Activated CD4-positive, alpha-beta T cell treated with anti-CD3 and anti-CD28 coated beads, Interleukin-2, Interleukin-6, amounts not matched to agents 100 ng/mL and 50 ng/mL, durations not matched to agents 16 hours and 8 hours (primary cell): ENCODE measurements at places on chromosomes 3 and 15.

- no peak for DNase-seq
Measured at GRCh38 chr15:65541231-65541820, 11.1 kb downstream of the HACD3 start.

DNA sequence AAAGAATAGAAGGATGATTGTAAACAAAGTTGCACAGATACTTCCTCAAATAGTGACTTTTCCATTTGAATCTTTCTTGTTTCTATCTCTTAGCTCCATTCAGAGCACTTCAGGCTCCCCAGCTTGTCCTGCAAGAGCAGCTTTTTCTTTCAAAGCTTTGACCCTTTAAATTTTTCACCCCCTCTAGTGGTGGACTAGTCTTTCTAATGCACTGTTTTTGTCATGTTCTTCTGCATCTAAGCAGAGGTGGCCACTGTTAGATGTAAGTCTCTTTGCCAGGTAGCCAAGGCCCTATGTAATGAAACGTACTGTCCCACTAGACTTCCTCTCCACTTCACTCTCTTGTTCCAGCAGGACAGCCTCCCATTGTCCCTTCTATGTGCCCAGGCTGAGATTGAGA is 74.0 kb upstream of the MANF start:
- peak; percentile 13 for DNase-seq

- DNase-seq = no peak
Measured at GRCh38 chr3:116084999-116085791, 360.1 kb downstream of the LSAMP start.

DNA sequence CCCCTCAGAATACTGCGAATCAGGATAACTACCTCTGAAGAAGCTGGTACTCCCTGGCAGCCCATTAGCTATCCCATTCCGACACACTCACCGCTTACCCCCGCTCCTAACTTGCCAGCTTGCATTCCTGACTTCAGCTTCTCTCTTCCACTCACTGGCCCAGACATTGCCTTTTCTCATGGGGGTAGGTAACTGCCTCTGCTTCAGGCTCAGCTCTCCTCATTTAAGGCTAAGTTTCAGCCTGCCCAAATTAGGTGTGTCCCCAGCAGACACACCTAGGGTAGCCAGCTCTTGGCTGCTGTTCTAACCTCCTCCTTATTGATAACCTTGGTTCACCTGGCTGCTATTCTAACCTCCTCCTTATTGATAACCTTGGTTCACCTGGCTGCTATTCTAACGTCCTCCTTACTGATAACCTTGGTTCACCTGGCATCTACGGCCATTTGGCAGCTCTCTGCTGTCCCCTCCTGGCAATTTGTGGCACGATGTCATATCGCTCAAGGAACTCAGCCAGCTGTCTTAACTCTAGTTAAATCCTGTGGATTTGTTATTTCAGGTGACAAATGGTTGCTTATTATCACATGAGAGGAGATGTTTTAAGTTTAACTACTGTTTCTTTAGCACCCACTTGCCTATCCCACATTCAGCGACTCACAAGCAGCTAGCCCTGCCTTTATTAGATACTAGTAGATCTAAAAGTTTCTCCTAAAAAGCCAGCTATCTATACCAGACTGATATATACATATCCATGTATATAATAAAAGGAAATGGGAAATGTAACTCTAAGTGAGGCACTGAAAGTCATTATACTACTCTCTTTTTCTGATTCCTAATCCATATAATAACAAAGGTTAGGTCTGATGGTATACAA is 106.5 kb upstream of the ACP3 start:
- peak; percentile 23 for DNase-seq

DNA sequence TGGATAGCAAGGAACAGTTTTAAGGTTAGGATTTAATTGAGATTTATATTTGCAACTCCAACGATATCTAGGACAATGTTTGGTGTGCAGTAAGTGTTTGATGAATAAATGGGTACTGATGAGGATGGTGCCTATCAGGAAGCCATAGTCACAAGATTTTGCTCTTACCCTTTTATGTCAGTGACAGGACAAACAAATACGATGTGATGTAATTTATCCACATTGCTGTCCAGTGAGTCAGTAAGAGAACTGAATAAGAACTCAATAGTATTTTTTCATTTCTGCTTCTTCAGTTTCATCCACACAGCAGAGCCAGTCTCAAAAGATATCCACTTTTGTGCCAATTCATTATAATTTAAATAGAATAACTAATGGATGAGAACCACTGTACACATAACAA is 18.5 kb downstream of the C3orf85 start:
- DNase-seq = no peak

DNA sequence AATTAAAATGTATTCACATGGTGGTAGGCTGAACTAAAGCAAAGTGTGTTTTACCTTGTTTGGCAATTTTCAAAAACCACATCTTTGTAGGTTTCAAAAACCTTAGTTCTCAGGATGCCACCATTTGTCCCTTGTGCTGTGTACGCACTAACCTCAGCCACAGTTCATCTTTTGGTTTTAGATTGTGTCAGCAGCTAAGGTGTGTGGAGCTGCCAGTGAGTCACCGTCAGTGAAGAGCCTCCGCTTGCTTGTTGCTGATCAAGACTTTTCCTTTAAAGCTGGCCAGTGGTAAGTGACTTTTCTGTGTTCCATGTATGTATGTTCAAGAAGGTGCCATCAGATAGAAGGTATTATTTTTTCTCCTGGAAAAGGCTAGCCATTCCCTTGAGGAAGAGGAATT is 21.1 kb downstream of the OXNAD1 start:
- DNase-seq = peak; percentile 89

- DNase-seq = no peak
Measured at GRCh38 chr3:129673897-129674797, 67.7 kb upstream of the PLXND1 start.

GRCh38 chr3:110180733-110181132 is 843.4 kb upstream of the DPPA4 start:
- no peak for DNase-seq

DNA sequence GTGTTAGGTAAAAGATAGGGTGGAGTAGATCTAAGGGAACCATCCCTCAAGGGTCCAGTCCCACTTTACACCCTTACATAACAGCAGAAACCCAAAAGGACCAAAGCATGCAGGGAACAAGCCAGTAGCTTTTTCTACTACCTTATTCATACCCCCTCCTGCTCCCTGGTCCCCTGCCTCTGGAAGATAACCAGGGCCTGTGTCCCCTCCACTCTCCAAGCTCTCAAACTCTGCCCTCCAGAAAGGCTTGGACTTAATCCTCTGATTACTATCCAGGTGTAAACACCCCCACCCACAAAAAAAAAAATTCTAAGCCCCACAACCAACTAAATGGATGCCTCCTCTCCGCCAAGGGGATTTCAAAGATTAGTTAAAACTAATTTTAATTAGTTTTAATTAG is 33.9 kb upstream of the STRIT1 start:
- no peak for DNase-seq

DNA sequence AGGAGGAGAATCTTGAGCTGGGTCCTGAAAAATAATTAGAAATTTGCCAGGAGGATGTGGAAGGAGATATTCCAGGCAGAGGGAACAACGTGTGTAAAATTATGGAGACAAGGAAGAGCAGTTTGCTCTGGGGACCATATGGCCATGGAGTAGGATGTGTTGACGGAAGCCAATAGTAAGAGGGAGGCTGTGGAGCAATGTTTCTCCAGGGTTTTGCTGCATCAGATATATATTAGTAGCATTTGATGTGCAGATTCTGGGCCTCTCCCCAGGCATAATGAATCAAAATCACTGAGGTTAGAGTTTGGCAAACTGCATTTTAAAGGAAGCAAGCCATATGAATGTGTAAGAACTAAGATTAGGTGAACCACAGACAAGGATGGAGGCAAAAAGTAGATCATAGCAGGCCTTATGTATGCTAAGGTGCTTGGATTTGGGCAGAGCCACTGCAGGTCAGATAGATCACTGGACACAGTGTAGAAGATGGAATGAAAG is 192.9 kb upstream of the IL12A start:
- DNase-seq = no peak

DNA sequence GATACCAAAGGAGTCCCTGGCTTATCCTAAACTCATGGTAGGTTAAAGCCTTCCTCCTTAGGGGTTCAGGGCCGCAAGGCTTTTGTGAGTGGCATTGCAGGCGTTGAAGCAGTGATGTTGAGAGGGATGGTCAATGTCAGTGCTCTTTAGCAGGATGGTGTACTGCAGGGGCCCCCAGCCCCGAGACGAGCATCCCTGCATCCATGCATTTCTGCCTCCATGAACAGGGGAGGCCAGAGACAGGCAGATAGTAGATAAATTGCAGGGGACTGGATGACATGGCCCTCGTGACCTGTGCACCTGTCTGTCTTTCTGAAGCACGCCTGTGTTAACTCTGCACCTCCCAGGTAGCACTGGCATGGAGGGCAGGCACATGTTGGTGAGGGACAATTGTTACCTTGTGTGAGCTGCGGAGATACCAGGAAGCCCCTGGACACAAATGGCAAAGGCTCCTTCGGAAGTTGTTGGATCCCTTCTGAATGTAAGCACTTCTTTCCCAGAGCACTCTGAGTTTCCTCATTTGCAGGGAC is 133.5 kb downstream of the SNRPN start:
- DNase-seq = no peak

GRCh38 chr3:96430079-96430478 is 384.3 kb upstream of the EPHA6 start:
- no peak for DNase-seq

- no peak for DNase-seq
Measured at GRCh38 chr15:80455051-80455648, 51.0 kb downstream of the ARNT2 start.
